Stimulated activated naive B cell treated with anti-CD40 and anti-IgM and Interleukin-4, amounts not matched to agents 10 μg/mL and 1 μg/mL and 100 μg/mL, for 72 hours (primary cell): ENCODE measurements at places on chromosomes 7 and 10.

DNA sequence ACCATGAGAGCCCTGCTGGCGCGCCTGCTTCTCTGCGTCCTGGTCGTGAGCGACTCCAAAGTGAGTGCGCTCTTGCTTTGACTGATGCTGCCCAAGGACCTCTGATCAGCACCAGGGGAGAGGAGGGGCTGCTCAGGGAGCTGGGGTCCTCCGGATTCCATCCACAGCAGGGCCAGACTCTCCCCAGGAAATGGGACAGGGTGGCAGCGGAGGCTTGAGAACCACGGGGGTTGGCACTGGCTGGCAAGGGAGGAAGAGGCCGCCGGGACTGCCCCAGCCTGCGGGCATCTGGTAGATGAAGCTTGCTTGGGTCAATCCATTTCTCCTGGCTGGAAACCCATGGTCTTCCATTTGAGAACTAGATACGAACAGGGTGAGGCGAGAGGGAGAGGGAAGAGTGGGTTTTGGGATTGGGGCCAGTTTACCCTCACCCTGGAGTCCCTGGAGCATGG is 647 bp downstream of the PLAU start:
- no peak for DNase-seq
- H3K4me3 ChIP-seq, result peak overlapping the region; percentile 97
- peaks cover 5% of the 10 kb centered on the region for H3K27me3 ChIP-seq

DNA sequence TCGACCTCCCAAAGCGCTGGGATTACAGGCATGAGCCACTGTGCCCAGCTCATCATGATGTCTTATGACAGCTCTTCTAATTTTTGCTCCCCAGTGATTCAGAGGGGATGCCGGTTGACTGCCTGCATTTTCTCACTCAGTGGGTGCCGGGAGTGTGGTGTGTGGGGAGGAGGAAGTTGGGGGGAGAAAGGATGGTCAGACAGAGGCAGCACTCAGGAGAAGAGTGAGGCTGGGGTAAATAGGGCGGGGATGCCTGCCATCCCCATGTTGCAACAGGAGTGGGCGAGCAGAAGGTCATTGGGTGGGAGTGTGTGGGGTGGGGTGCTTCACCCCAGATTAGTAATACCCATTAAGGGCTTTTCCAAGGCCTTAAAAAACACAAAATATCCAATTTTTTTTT is 3.5 kb upstream of the CCL24 start:
- no peaks in the 10 kb centered on the region for H3K4me1 ChIP-seq
- no peak overlapping the region for H3K4me3 ChIP-seq
- DNase-seq, result no peak
- no peak overlapping the region for H3K27ac ChIP-seq
- no peaks in the 10 kb centered on the region for H3K36me3 ChIP-seq

- no peak overlapping the region for H3K4me3 ChIP-seq
- peaks cover 9% of the 10 kb centered on the region for H3K4me1 ChIP-seq
- H3K27ac ChIP-seq, result no peak overlapping the region
- H3K36me3 ChIP-seq, result no peaks in the 10 kb centered on the region
Measured at GRCh38 chr7:129263168-129263567, 38.3 kb downstream of the AHCYL2 start.

DNA sequence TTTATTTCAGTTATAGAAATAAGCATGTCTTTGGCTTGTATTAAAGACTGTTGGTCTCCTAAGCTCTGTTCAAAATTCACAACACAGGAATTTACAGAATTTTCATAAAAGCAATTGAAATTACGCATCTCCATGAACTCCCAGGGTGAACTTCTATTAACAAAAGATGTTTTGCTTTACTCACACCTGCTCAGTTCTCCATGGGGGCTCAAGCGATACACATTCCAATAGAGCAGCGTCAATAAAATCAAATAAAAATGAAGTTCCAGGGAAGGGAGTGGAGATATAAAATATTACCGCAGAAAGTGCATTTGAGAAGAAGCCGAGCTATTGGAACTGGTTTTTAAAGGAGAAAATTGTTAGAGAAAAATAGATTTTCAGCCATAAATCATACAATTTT is 41.5 kb upstream of the ZNF438 start:
- no peak overlapping the region for H3K4me3 ChIP-seq
- peaks cover 15% of the 10 kb centered on the region for H3K27me3 ChIP-seq
- no peak for DNase-seq
- H3K36me3 ChIP-seq, result no peaks in the 10 kb centered on the region
- H3K4me1 ChIP-seq, result no peaks in the 10 kb centered on the region
- H3K27ac ChIP-seq, result no peak overlapping the region

DNA sequence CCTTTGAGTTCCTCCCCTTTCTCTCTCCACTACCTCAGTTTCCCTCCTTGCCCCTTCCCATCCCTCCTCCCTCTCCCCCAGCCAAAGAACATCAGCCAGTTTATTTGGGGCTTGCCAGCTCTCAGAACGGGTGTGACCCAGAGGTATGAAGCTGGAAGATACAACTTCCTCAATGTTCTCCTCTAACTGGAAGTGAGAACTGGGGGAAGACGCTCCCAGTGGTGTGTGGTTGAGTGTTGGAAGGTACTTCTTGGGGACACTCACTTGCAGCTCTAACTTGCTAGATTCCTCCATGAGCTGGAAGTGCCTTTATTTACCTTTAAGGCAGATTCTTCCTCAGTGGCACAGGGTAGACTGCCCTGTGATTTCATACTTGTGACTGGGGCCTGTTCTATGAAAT is 110.5 kb upstream of the HABP2 start:
- peaks cover 1% of the 10 kb centered on the region for H3K27me3 ChIP-seq
- no peaks in the 10 kb centered on the region for H3K4me1 ChIP-seq
- no peaks in the 10 kb centered on the region for H3K36me3 ChIP-seq
- no peak for DNase-seq
- no peak overlapping the region for H3K27ac ChIP-seq

GRCh38 chr10:48551861-48552591 is 52.8 kb downstream of the ARHGAP22 start:
- H3K4me1 ChIP-seq, result peaks cover 8% of the 10 kb centered on the region
- H3K36me3 ChIP-seq, result peaks cover 14% of the 10 kb centered on the region
- H3K27me3 ChIP-seq, result no peaks in the 10 kb centered on the region
- DNase-seq, result peak; percentile 35
- no peak overlapping the region for H3K4me3 ChIP-seq
